GM23248 (cell line): ENCODE measurements at places on chromosomes 1 and 21. TPM values are rescaled to one million over a fixed set of nuclear protein-coding genes. Genes with fewer than 3 reads are reported as not detected.

DNA sequence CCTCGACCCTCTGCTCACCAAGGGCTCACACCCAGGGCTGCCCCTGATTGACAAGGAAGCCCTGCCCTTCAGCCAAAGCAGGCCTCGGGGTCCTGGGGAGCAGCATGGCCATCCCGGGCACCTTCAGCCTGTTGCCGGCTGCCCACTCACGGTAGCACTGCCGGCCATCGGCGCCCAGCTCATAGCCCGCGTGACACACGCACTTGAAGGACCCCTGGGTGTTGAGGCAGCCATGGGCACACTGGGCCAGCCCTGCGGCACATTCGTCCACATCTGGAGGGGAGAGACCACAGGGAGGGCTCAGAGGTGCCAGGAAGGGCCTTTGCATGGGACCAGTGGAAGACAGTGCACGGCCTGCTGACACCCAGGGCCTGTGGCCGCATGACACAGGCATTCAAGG lies 57.4 kb downstream of the ARHGEF16 start:
- no peaks in the 10 kb centered on the region for H3K27me3 ChIP-seq
- H3K36me3 ChIP-seq = no peaks in the 10 kb centered on the region
- H3K4me3 ChIP-seq = no peak overlapping the region
- no peak overlapping the region for H3K27ac ChIP-seq

- peak overlapping the region; percentile 35 for H3K27ac ChIP-seq
- H3K4me3 ChIP-seq = peak overlapping the region; percentile 57
- H3K36me3 ChIP-seq = no peaks in the 10 kb centered on the region
- peaks cover 11% of the 10 kb centered on the region for H3K4me1 ChIP-seq
- no peaks in the 10 kb centered on the region for H3K27me3 ChIP-seq
Observed at GRCh38 chr1:192904438-192904895, 95.6 kb downstream of the RGS2 start.

- peaks cover 21% of the 10 kb centered on the region for H3K4me1 ChIP-seq
- DNase-seq = no peak
- no peaks in the 10 kb centered on the region for H3K27me3 ChIP-seq
Observed at GRCh38 chr1:2195785-2196184, 1.2 kb upstream of the FAAP20 start.

GRCh38 chr1:41894101-41894807 lies 24.5 kb downstream of the HIVEP3 start:
- peaks cover 22% of the 10 kb centered on the region for H3K4me1 ChIP-seq
- H3K36me3 ChIP-seq = no peaks in the 10 kb centered on the region
- H3K27me3 ChIP-seq = no peaks in the 10 kb centered on the region
- no peak for DNase-seq
- H3K4me3 ChIP-seq = no peak overlapping the region

DNA sequence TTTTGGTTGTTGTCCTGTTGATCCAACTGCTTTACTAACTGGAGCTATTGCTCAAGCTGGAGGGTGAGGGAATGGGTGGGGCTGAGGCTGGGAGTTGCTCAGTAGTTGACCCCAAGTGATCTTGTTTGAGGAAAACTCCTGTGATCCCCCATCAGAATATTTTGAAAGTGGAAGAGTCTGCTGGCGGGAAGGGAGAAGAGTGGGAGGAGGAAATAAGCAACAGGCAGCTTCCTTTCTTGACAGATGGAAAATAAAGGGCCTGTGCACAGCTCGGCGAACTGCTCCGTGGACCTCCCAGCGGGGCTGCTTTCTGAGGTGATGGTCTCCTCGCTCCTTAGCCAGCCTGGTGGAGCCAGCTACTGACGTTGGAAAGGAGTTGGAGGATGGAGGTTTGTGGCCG lies 199.1 kb upstream of the LMO4 start:
- no peaks in the 10 kb centered on the region for H3K27me3 ChIP-seq
- H3K36me3 ChIP-seq = no peaks in the 10 kb centered on the region
- H3K27ac ChIP-seq = no peak overlapping the region
- peak; percentile 44 for DNase-seq

- no peak overlapping the region for H3K27ac ChIP-seq
- no peak overlapping the region for H3K4me3 ChIP-seq
- no peaks in the 10 kb centered on the region for H3K36me3 ChIP-seq
- DNase-seq = no peak
- no peaks in the 10 kb centered on the region; the same call in 1 of the 2 replicates for H3K27me3 ChIP-seq
Observed at GRCh38 chr1:175873290-175873935, 130.0 kb upstream of the TNR start.

GRCh38 chr1:172451002-172451443 lies 7.2 kb upstream of the PIGC start:
- peak; percentile 54 for DNase-seq
- H3K36me3 ChIP-seq = no peaks in the 10 kb centered on the region
- peaks cover 14% of the 10 kb centered on the region for H3K4me1 ChIP-seq
- H3K27me3 ChIP-seq = no peaks in the 10 kb centered on the region
- H3K4me3 ChIP-seq = no peak overlapping the region

GRCh38 chr21:26965907-26966581 lies 844 bp downstream of the ADAMTS5 start:
- no peaks in the 10 kb centered on the region for H3K36me3 ChIP-seq
- H3K27me3 ChIP-seq = no peaks in the 10 kb centered on the region
- peaks cover 41% of the 10 kb centered on the region for H3K4me1 ChIP-seq
- H3K27ac ChIP-seq = peak overlapping the region; percentile 85
- peak overlapping the region; percentile 81 for H3K4me3 ChIP-seq
- peak; percentile 66 for DNase-seq

DNA sequence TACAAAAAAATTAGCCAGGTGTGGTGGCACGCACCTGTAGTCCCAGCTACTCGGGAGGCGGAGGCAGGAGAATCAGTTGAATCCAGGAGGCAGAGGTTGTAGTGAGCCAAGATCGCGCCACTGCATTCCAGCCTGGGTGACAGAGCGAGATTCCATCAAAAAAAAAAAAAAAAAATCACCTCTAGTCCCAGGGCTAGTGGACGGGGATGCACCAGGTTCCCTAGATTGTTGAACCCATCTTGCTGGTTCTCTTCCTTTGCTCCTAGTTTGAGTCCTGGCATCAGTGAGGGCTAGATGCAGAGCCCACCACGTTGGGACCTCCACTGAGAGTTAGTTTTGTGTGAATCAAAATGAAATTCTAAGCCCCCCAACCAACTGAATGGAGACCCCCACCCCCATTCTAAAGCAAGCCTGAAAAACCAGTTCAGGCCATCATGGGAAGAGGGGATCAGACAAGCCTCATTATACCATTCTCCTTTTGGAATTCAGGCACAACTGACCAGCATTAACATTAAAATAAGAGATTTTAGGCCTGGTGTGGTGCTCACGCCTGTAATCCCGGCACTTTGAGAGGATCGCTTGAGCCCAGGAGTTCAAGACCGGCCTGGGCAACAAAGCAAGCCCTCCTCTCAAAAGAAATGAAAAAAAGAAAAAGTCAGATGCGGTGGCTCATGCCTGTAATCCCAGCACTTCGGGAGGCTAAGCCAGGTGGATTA lies 17.9 kb upstream of the L1TD1 start:
- DNase-seq = no peak
- no peaks in the 10 kb centered on the region for H3K36me3 ChIP-seq
- H3K4me3 ChIP-seq = no peak overlapping the region
- H3K4me1 ChIP-seq = no peaks in the 10 kb centered on the region

GRCh38 chr1:175514387-175514953 lies 228.9 kb downstream of the TNR start:
- no peaks in the 10 kb centered on the region for H3K36me3 ChIP-seq
- H3K4me3 ChIP-seq = no peak overlapping the region
- no peaks in the 10 kb centered on the region for H3K27me3 ChIP-seq
- no peaks in the 10 kb centered on the region for H3K4me1 ChIP-seq
- no peak overlapping the region for H3K27ac ChIP-seq

DNA sequence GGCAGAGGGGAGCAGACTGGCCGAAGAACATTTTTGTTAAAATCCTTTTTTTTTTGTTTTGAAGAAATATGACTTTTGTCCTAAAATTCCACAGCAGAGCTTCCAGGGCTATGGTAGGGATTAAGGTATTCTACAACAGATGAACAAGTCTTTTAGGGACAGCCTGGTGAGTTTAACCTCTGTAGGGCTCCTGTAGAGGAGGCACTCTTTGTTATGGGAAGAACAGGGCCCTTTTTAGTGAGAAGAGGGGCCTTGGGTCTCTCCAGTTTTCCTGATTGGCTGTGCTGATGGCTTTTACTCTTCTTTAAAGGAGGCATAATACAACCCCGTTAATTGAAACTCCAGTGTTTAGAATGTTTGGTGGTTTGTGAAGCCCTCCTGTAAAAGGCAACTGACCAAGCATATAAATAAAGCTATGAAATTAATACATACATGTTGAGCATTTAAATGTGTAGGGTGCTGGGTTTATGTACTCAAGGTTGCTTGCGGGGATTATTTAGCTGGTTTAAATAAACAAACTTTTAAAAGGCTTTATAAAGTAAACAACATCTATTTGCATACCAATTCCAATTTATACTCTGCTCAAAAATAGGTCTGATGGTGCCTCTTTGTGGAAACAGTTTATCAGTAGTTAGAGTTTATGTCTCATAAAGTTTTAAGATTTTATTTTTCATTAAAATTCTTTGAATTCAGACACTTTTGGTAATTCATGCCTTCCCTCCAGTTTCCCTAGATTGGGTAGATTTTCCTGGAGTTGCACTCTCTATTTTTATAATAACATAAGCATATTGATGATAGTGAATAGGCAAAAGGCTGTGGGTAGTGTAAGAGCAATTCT lies 46.5 kb downstream of the PBX1 start:
- DNase-seq = no peak
- no peak overlapping the region for H3K27ac ChIP-seq
- no peaks in the 10 kb centered on the region for H3K36me3 ChIP-seq

DNA sequence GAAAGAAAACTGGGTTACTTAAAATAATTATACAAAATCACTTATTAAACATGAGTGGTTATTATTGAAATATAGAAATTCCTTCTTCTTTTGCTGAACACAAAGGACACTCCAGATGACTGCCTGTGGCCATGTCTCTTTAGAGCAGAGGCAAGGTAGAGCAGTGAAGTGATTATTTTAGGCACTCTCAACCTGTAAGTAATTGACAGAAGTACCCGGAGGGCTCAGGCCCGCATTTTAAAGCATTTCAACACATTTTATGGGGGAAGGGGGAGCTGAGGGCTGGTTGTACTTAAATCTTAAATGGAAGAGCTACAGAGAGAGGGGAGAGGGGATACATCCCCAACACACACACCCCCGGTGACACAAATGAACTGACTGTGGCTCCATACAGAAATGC lies 10.2 kb downstream of the OSCP1 start:
- no peaks in the 10 kb centered on the region for H3K27me3 ChIP-seq
- H3K27ac ChIP-seq = no peak overlapping the region
- no peak for DNase-seq
- H3K4me3 ChIP-seq = no peak overlapping the region
- no peaks in the 10 kb centered on the region for H3K4me1 ChIP-seq
- no peaks in the 10 kb centered on the region for H3K36me3 ChIP-seq

DNA sequence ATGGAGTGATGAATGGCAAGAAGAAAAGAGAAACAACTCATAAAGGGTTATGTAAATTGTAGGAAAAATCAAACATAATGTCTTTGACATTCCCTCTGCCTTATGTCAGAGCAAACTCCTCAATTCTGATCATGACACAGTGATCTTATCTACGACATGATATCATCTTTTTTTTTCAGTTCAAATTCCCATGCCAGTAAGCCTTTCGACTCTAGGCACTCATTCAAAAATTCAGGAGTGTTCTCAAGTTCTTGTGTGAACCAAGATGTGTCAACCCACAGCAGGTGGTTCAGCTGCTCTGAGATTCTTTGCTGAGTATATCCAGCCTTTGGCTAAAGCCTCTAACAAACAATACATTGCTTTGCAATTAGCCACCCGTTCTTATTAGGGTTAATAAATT lies 97.1 kb upstream of the ESRRG start:
- no peaks in the 10 kb centered on the region for H3K36me3 ChIP-seq
- H3K27me3 ChIP-seq = no peaks in the 10 kb centered on the region
- H3K4me1 ChIP-seq = no peaks in the 10 kb centered on the region
- no peak overlapping the region for H3K27ac ChIP-seq
- H3K4me3 ChIP-seq = no peak overlapping the region

DNA sequence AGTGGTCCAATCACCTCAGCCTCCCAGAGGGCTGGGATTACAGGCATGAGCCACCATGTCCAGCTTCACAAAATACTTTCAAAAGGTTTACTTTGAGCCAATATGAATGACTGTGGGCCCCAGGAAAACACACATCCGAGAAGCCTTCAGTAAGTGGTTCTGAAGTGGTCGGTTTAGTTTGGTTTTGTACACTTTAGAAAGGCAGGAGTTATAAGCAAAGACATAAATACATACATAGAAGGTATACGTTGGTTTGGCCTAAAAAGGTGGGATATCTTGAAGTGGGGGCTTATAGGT lies 3.2 kb upstream of the MIB2 start:
- no peak overlapping the region for H3K27ac ChIP-seq
- DNase-seq = no peak

DNA sequence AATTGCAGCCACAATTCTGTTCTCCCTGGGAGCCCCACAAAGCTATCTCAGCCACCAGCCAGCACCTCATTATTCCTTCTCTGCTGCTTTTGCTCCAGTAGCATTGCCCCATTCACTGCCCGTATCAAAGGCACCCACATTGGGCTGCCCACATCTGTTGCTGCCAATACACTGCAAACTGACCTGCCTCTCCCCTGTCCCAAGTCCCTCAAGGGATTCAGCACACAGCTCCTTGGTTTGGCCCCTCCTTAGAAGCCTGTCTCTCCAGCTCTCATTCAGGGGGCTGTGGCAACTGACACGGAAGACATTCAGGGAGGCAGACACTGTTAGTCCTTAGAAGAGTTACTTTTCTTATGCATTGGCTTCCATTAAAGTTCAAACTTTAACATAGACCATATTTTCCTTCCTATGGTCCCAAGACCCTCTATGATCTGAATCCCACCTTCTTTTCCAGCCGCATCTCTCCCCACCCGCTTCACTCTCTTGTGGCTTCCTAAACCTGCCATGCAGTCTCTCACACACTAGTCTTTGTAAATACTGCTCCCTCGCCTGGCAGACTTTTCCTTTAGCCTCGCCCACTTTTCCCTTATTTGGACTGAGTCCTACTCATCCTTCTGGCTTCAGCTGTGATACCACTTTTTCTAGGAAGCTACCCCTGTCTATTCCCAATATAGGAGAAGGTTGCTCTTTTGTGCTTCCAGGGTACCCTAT lies 19.3 kb upstream of the KLHDC8A start:
- no peaks in the 10 kb centered on the region for H3K27me3 ChIP-seq
- peak overlapping the region; percentile 51; the same call in 1 of the 2 replicates for H3K27ac ChIP-seq
- H3K4me3 ChIP-seq = no peak overlapping the region
- DNase-seq = peak; percentile 88

The BLACAT1 gene
- total RNA-seq = not detected in 2 replicates

The AXDND1 gene
- not detected in 2 replicates for total RNA-seq

The HSD3B2 gene
- not detected in 2 replicates for total RNA-seq

The TSTD1 gene
- not detected in 2 replicates for total RNA-seq

The SPOCD1 gene
- total RNA-seq = 36.8 and 43.0 TPM in 2 replicates

The SSX2IP gene
- 15.3 and 15.7 TPM in 2 replicates for total RNA-seq

The MATN1 gene
- total RNA-seq = 0.32 TPM in 1 of 2 replicates, not detected in the other

The PTPN7 gene
- total RNA-seq = not detected in 2 replicates

The IPO13 gene
- 29.4 and 35.8 TPM in 2 replicates for total RNA-seq

The SLAMF9 gene
- not detected in 2 replicates for total RNA-seq
